ENCODE measurements at places on chromosomes 7 and 10. TPM values are rescaled to one million over a fixed set of nuclear protein-coding genes. Genes with fewer than 3 reads are reported as not detected.

FLNC gene
- total RNA-seq, result 4,146 TPM

SMKR1 gene
- not detected for total RNA-seq

EPHB4 gene
- 10.3 TPM for total RNA-seq

ZNF107 gene
- total RNA-seq, result 1.2 TPM

GIMAP4 gene
- total RNA-seq, result 14.4 TPM

CLCN1 gene
- total RNA-seq, result 10.9 TPM

ETV1 gene
- total RNA-seq, result 3.8 TPM

NUTM2B gene
- total RNA-seq, result 0.74 TPM

SPDYE5 gene
- total RNA-seq, result 0.28 TPM

GDF2 gene
- total RNA-seq, result not detected

SFXN2 gene
- 1.2 TPM for total RNA-seq

MSRB2 gene
- 51.3 TPM for total RNA-seq

OPN1SW gene
- not detected for total RNA-seq

CYP26A1 gene
- total RNA-seq, result not detected

TMEM236 gene
- total RNA-seq, result 1.0 TPM

NKX1-2 gene
- total RNA-seq, result not detected

Data from psoas muscle (tissue), 8 donors.